Parietal lobe (tissue), 2 donors: ENCODE measurements at places on chromosomes 16 and 17. TPM values are rescaled to one million over a fixed set of nuclear protein-coding genes. Genes with fewer than 3 reads are reported as not detected.

Gene CALB2
- 17.8 TPM for total RNA-seq

Gene HOXB7
- total RNA-seq = not detected

Gene CFAP119
- total RNA-seq = 5.3 TPM

Gene ZMYND15
- total RNA-seq = not detected

Gene PLEKHG4
- 3.4 TPM for total RNA-seq
